Stimulated activated CD4-positive, alpha-beta T cell treated with anti-CD3 and anti-CD28 coated beads, Interleukin-15, amount 100 ng/mL, for 48 hours (primary cell): ENCODE measurements at places on chromosomes 1 and 21.

- no peak for DNase-seq
Measured at GRCh38 chr1:203584035-203584434, 42.6 kb upstream of the ATP2B4 start.

DNA sequence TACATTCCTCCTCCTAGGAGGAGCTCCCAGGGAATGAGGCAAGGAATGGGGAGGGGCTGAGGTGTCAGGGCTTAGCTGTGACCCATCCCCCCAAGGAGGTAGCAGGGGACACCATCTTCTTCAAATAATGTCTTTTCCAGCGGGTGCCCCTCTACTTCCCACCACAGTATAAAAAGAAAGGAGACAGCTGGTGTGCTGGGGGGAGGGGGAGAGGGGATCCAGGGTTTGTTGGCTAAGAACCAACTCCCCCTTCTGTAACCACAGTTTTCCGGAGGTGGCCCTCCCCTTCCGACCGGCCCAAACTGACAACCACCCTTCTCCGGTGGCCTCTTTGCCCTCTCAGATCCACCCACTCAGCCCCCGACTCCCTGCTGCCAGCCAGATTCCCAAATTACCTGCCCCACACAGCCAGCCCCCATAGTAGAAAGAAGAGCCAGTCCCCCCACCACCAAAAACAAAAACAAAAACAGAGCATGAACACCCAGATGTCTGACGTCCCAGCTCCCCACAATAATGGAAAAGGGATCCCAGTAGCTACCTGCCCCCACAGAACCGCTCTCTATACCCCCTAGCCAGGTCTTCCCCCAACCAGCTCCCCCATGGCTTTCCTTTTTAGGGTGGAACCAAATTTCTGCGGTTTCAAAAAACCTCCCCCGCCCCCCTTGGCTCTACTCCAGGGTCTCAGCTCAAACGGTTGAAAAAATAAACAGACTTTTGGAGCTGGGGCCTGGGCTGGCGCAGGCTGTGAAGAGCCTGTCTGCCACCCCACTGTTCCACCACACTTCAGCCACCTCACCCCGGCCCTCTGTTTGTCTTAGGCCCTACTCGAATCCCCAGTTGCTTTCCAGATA is 2.1 kb downstream of the ARHGEF2 start:
- no peak for DNase-seq

DNA sequence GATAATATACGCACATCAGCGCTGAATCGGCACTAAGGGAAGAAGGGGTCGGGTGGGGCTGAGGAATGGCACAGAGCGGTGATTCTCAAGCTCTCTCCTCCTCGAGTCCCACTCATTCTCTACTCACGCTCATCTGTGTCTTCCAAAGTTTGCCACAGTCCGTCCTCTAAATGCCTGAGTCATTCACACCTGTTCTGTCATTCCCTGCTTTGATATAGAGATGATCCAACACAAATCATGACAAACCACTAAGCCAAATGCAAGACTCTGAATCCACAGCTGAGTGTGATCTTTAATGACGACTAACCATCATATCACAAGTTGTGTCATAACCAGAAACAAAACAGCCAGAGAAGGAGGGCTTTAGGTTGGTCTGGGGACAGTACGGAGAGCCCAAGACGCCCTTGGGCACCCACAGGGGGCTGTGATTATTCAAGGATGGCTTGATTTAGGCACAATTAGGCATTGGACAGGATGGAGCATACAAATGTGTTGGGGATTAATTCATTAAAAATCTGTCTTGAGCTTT is 501.5 kb downstream of the KIF26B start:
- no peak for DNase-seq

GRCh38 chr1:66739401-66740157 is 12.7 kb upstream of the DYNLT5 start:
- no peak for DNase-seq

GRCh38 chr1:33985656-33986055 is 121.8 kb downstream of the HMGB4 start:
- no peak for DNase-seq

DNA sequence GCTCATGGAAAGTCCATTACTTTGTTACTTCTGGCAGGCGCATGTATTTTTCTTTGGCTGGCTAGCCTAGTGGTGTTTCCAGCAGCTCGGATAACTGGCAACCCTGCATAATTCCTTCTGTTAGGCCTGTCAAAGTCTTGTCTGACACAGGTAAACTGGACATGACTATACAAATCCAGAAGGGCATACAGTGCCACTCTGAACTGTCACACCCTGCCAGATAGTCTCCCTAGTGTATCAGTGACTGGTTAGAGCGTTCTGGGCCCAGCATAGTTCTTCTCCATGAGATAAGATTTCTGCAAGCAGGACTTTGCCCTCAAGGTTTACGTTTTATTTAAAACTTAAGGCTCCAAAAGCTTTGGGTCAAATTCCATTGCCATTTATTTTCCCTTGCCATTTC is 177.7 kb upstream of the GORAB start:
- DNase-seq, result no peak

DNA sequence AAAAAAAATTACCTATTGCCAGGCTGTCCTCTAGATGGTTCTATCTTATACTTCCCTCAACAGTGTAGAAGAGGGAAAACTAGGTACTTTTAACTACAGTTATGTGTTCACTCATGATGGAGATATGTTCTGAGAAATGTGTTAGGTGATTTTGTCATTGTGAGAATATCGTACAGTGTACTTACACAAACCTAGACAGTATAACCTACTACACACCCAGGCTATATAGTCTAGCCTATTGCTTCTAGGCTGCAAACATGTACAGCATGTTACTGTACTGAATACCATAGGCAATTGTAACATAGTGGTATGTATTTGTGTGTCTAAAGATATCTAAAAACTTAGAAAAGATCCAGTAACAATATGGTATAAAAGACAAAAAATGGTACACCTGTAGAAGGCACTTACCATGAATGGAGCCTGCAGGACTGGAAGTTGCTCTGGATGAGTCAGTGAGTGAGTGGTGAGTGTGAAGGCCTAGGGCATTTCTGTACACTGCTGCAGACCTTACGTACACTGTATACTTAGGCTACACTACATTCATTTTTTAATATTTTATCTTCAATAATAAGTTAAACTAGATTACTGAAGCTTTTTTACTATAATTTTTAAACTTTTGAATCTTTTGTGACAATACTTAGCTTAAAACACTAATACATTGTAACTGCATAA is 13.2 kb downstream of the MGST3 start:
- no peak for DNase-seq

- no peak for DNase-seq
Measured at GRCh38 chr1:225875044-225875815, 7.0 kb downstream of the TMEM63A start.

DNA sequence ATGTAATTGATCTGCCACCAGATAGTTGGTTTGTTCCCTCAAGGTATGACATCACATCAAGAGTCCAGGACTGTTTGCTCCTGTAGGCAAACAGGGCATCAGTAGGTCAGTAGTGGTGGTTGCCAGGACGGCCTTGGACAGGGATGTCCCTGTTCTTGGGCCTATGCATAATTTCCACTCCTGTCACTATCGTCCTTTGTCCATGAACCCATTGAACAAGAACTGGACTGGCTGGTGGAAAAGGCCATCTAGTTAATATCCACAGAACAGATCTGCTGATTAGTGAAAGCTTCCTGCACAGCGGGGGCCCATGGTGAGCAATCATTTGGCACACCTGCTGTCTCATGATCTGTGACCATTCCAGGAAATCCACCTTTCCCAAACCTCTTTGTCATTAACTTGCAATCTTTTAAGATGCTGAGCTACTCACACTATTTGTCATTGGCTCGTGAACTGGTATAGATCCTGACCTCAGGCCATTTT is 12.4 kb upstream of the BSDC1 start:
- no peak for DNase-seq

DNA sequence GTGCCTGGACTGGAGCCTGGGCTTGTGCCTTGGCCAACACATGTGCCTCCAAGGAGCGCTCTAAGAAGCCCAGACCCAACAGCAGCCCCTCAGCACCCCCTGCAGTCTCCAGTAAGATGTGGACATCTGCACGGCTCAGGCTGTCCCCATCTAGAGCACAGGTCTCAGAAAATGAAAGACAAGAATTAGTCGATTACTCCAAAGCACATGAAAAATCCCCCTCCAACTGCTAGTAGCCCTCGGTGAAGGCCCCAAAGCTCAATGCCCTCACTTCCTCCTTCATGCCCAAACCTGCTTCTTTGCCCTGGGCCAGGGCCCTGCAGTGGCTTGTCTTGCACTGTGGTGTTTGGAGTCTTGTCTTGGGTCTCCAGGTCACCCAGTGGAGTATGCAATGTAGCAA is 21.9 kb upstream of the ERO1B start:
- no peak for DNase-seq

DNA sequence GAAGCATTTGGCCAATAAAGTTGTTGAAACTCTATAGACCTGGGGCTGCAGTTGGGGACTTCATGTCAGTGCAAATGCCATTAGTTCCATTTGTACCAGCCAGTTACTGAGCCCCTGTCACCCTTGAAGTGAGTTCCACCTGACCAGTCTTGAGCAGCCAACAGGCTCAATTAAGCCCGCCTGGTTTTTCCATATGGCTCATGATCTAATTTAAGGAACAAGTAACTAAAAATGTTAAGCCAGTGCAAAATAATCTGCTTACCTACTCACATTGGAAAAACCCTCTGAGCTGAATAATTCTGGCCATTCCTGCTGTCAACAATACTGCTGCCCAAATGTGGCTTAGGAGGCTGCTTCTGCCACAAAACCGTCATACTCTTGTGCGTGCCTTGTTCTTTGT is 21.6 kb downstream of the NSUN4 start:
- no peak for DNase-seq

GRCh38 chr1:228983231-228983660 is 248.0 kb downstream of the RHOU start:
- no peak for DNase-seq

DNA sequence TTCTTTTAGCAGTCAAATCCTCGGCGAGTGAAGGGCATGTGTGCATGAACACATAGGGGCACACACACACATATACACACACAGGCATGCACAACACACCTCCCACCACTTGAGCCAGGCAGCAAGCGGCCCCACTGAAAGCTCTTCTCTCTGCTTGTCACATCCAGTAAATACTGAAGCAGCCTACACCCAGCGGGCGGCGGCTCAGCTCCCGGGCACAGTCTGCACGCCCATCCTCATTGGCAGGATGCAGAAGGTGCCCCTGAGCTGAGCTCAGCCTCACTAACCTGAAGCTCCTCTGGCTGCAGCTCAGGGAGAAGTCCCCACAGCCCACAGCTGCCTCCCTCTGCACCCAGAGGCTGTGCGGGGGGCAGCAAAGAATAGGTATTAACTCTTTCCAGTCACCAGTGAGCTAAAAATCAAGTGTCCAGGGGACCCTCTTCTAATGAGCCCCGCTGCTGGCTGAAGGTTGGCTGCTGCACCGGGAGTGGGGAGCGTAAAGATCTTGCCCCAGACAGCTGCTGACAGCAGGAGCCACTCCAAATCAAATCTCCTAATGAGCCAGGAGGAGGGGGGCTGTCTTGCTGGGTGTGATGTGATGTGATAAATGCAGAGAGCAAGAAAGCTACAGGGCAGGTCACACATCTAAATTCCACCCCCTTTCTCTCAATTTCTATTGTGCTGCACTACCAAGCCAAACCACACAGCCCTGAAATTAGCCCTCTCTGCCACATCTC is 12.5 kb downstream of the RGS8 start:
- no peak for DNase-seq

DNA sequence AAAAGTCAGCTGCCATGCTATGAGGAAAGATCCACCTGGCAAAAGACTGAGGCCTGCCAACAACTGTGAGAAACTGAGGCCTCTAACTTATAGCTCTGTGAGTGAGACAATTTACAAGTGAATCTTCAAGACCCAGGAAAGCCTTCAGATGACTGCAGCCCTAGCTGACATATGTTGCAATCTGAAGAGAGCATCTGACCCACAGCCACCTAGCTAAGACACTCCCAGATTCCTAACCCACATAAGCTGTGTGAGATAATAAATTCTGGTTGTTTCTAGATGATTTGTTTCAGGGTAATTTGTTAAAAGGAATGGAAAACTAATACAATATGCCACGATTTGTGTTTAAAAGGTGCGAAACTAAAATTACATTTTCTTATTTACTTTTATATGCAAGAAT is 55.1 kb downstream of the HFM1 start:
- DNase-seq, result no peak

GRCh38 chr1:94878329-94878728 is 48.6 kb downstream of the CNN3 start:
- DNase-seq, result no peak

DNA sequence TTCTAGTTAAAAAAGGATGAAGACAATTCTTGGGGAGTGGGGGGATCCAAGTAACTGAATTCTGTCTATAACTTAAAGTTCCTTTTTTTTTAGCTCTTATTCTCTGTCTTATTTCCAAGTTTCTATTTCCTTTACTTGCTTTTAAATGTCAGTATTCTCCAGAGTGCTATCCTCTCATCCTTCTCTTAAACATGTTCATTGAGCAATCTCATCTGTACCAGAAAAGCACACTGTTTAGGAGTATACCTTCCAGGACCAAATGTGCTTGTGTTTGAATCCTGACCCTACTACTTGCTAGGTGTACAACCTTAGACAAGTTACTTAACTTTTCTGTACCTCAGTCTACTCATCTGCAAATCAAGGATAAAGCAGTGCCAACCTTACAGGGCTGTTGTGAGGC is 50.1 kb downstream of the AKT3 start:
- no peak for DNase-seq

DNA sequence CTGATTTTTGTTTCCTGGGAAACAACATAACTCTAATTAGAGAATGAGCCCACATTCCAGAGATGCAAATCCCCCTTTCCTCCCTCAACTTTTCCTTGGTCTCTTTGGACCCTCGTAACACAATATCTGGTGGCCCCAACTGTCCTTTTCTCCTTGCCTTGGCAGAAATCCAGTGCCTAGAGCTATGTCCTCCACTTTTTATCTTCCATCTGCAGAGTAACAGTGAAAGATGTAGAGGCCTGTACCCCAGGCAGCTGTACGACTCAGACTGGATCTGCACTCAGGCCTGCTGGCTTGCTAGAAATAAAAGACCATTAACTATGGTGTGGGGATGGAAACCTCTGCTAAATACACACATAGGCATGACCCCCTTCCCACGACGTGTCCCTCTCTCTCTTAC is 72.0 kb downstream of the WARS2 start:
- DNase-seq, result no peak

- no peak for DNase-seq
Measured at GRCh38 chr1:226185141-226186036, 1.2 kb downstream of the ACBD3 start.

DNA sequence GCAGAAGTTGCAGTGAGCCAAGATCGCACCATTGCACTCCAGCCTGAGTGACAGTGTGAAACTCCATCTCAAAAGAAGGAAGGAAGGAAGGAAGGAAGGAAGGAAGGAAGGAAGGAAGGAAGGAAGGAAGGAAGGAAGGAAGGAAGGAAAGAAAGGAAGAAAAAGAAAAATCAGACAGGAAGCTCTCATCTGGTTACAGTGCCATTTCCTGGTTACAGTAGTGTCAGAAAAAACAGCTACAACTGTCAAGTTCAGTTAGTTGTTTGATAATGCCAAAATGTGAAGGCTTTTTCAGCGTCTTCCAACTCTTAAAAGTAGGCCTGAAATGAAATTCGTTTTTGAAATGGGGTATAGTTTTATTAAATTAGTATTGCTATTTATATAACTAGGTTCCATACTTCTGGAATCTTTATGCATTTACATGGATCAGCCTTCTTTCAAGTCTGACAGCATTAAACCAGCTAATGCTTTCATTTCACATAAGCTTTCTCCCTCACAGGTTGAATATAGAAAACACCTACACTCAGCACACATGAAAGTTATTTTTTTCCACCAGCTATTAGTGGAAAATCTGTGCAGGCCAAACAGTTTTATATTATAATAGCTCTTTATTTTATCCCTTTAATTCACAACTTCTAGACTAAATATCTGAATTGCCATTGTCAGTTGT is 21.2 kb downstream of the PTPN22 start:
- no peak for DNase-seq

GRCh38 chr1:159827102-159827490 is 423 bp downstream of the SLAMF8 start:
- DNase-seq, result no peak
